ENCODE measurements at places on chromosomes 12 and 14.

- no peak for DNase-seq
These were observed 27.0 kb upstream of the ULK1 start for GRCh38 chr12:131867471-131867870.

DNA sequence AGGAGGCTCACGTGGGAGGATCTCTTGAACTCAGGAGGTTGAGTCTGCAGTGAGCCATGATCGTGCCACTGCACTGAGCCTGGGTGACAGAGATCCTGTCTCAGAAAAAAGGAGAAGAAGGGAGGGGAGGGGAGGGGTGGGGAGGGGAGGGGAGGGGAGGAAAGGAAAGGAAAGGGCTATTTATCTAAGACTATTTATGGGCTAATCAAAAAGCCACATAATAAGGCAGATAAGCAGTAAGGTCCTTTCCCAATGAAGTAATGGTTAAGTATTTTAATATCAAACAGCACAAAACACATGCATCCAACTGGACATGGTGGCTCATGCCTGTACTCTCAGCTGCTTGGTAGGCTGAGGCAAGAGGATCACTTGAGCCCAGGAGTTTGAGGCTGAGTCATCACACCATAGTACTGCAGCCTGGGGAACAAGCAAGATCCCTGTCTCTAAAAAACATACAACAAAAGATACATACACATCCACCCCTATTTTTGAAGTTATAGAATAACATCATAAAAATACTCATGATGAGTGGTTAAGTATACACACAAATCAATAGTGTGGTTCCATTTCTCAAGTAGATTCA, 9.7 kb downstream of the PAWR start:
- DNase-seq = no peak

DNA sequence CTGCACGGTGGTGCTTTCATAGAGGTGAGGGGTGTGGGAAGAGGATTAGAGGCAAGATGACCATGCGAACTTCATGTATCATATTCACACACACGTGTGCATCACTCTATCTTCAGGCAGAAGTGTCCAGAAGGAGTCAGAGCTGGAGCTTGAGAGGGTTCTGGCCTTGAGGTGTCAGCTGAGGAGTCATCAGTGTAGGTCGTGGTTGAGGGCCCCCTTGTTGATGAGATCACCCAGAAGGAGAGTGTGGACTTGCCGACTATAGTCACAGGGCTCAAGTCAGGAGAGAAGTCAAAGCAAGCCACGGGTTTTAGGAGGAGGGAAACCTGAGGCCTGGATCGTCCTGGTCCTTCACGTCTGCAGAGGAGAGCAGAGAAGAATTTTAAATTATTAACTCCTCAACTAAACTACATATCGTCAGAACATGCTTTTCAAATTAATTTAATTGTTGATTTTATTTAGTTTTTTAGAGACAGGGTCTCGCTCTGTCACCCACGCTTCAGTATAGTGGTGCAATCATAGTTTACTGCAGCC, 25.4 kb downstream of the EML1 start:
- DNase-seq = no peak

DNA sequence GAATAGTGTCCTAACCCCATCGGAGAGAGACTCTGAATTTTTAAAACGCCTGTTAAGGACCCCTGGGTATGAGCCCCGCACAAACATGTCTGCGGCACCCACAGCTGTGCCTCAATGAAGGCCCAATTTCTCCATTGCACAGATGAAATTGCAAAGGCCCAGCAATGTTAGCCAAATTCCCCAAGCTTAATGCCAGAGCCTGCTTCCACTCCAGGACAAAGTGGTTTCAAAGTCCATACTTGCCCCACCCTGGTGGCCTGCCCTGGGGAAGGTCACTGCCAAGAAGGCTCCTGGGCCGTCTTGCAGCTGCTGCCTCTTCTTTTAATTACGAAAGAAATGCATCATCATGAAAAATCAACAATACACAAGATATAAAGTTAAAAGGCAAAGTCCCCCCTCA, 1179.7 kb downstream of the VRK1 start:
- DNase-seq = no peak

- DNase-seq = no peak
These were observed 5.5 kb downstream of the DUSP6 start for GRCh38 chr12:89346741-89347324.

DNA sequence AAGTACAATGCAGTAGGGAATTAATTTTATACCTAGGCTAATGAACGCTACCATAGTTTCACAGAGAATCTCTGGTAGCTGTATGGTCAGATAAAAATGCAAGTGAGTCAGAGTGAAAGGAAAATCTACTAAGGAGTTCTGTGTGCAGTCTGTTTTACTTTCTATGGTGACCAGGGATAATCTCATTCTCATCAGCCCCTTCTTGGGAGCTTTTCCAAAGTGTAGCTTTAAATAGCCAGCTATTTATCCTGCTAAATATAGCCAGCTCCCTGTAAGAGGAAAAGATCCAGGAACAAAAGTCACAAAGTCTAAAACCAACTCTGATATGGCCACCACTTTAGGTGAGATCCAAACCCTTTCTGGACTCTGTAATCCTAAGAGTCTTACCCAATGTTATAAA, 75.5 kb downstream of the TMEM116 start:
- DNase-seq = no peak

GRCh38 chr12:22881878-22882385, 257.0 kb downstream of the ETNK1 start:
- no peak for DNase-seq

DNA sequence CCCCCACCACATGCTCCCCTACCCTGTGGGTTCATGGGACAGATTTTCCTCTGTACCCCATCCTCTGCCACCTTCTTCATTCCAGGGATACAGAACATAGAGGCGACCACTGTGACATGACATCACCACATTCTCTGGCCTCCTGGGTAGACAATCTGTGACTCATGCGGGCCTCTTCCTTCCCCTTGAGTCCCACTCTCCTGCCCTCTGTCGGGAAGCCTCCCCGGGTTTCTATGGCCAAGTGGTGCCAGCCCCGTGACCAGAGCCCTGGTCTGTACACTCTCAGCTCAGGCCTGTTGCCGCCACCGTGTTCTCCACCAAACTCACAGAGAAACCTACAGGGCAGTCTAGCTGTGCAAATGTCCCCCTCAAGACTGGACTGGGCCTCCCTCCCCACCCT, 8.0 kb downstream of the CLMN start:
- DNase-seq = no peak

DNA sequence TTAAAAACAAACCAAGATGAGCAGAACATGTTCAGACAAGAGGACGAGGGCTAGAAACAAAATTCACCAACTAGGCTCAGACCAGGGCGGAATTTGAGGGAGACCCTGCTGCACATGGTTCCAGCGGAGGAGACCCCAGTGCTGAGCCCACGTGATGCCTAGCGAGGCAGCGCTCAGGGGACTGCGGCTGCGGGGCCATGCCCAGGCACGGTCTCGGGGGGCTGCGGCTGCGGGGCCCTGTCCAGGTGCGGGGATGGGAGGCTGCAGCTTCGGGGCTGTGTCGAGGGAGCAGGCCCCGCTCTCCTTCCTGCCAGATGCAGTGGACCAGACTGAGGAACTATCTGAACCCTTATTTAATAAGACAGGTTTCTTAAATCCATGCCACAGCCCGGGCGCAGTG, 12.7 kb upstream of the CRIP2 start:
- DNase-seq = no peak

- DNase-seq = no peak
These were observed 6.2 kb upstream of the KRT86 start for GRCh38 chr12:52268212-52268611.

- DNase-seq = no peak
These were observed 112.7 kb downstream of the NCOR2 start for GRCh38 chr12:124454735-124455134.

DNA sequence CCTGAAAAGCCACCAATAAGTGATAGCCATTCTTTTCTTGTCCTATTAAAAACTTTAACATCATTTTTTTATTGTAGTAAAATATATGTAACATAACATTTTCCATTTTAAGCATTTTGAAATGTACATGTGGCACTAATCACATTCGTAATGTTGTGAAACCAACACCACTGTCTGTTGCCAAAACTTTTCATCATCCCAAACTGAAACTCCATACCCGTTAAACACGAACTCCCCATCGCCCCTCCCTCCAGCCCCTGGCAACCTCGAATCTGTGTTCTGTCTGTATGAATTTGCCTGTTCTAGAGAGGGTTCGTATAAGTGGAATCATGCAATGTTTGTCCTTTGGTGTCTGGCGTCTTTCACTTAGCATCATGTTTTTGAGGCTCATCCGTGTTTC, 75.9 kb downstream of the CCDC92 start:
- DNase-seq = no peak

GRCh38 chr12:83361475-83361874, 674.8 kb downstream of the TMTC2 start:
- no peak for DNase-seq

- no peak for DNase-seq
These were observed 17.5 kb downstream of the MTA1 start for GRCh38 chr14:105436891-105437722.

- no peak for DNase-seq
These were observed 101.6 kb downstream of the DAD1 start for GRCh38 chr14:22487401-22487800.

- DNase-seq = no peak
These were observed 2.2 kb upstream of the LAG3 start for GRCh38 chr12:6770094-6770493.

DNA sequence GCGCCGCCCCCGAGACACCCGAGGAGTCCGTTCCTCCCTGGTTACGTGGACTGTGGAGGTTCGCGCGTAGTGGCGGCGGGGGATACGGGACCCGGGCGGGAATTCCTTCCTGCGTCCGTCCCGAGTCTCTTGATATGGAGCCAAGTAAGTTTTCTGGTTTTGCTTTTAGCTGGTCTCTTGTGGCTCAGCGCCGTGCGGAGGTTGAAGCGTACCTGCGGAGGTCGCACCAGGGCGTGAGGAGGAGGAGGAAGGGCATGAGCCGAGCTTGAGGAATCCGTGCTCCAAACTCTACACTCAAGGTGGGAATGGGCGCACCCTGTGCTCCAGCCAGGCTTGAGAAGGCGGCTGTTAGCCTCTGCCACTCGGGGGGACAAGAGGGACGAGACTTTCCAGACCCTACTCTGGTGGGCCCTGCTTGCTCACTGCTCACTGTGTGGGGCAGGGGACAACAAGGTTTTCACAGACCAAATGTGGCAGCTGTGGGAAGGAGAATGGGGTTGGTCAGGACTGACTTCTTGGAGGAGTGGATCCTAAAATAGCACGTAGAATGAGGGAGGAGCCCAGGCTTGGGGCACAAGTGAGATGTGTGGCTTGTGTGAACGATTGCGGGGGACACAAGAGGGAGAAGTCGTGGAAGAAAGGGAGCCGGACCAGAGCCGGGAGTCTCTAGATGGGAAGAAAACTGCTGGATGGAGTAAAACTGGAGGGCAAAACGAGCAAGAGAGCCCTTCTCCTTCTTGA, 577 bp downstream of the ATG101 start:
- DNase-seq = no peak

GRCh38 chr14:102913341-102914211, 8.9 kb upstream of the AMN start:
- no peak for DNase-seq

DNA sequence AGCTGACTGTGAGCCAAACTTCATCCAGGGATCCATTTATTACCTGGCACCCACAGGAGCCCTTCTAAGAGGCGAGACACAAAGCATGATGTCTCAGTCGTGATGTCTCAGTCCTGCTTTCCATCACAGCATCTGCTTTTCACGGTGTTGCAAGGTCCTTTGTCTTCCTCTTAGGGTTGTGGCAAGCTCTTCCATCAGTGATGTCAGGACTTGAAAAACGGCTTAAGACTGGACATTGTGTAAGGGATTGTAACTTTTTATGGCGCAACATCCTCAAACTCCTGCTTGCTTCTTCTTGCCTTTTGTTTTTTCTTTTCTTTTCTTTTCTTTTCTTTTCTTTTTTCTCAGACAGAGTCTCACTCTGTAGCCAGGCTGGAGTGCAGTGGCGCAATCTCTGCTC, 586.5 kb upstream of the TMEM132C start:
- no peak for DNase-seq

GRCh38 chr12:6961695-6962284, 8.7 kb downstream of the PHB2 start:
- peak; percentile 92 for DNase-seq

GRCh38 chr12:26473291-26473690, 277.9 kb downstream of the SSPN start:
- no peak for DNase-seq

- DNase-seq = no peak
These were observed 100.0 kb downstream of the ARF6 start for GRCh38 chr14:49992901-49993339.

DNA sequence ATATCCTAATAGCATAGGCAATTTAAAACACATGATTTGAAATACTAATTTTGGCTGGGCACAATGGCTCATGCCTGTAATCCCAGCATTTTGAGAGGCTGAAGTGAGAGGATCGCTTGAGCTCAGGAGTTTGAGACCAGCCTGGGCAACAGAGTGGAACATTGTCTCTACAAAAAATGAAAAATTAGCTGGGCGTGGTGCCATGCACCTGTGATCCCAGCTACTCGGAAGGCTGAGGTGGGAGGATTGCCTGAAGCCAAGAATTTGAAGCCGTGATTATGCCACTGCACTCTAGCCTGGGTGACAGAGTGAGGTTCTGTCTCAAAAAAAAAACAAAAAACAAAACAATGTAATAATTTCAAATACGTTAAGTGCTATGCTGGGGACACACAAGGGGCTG, 83.3 kb downstream of the SSPN start:
- DNase-seq = no peak

DNA sequence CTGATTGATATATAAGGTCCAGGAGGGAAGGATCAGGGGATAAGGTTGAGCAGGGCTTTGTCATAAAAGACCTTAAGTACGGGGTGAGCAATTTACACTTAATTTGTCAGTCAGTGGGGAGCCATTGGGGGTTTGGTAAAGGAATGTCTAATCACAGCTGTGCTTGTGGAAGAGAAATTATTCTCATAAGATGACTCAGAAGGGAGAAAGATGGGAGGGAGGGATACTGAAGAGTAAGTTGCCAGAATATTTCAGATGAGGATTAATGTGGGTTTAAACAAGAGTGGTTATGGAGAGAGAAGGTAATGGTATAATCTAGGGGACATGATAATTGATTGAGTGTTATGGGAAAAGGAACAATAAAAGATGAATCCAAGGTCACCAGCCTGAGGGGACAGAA, 500.1 kb upstream of the CCDC196 start:
- DNase-seq = no peak
